Femur (tissue), 1 donor: ENCODE measurements at places on chromosomes 2 and 18.

DNA sequence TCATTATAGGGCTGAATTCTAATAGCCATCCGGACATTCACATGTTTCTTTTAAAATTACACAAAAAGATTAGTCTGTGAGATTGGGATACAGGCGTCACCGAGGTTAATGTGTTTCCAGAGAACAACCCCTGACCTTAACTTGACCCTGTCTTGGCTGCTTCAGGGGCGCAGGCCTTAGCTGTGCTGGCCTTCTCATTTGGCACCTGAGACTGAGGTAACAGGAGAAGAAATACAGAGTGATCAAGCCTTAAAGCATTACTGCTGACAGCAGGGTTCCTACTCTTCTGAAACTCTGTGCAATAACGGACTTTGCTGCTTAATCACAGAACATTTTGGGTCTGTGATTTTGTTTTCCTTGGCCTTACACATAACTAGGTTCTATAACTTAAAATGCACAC is 92.6 kb downstream of the RAPH1 start:
- no peak for DNase-seq

- DNase-seq: no peak
Observed at GRCh38 chr18:4603955-4604354, 148.8 kb upstream of the DLGAP1 start.

GRCh38 chr2:200406379-200406778 is 99.9 kb downstream of the SPATS2L start:
- no peak for DNase-seq

GRCh38 chr2:125581557-125581956 is 1074.4 kb upstream of the GYPC start:
- no peak for DNase-seq

DNA sequence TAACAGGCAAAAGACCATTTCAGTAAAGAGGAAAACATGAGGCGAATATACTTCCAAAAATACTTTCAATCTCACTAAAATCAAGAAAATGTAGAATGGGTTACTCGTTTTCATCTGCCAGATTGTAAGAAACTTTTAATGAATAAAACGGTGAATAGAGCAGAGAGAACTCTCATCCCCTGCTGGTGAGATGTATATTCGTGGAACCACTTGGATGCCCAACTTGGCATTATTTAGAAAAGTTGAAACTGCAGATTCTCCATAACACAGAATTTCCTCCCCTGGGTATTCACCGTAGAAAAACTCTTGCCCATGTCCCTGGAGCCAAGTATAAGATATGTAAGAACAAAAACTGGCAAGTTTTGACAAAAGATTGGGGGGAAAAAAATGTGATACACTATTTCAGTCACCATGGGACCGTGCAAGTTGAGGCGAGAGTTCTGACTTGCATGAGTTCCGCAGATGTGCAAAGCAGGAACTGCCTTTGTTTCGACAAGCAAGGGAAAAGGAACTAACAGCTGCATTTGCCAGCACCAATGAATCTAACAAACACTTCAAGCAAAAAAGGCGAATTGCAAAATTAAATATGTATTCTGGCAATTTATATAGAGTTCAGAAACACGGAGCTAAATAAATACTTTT is 14.8 kb downstream of the TIMM21 start:
- no peak for DNase-seq
